ENCODE measurements at places on chromosomes 2 and 18.

GRCh38 chr2:1591461-1591770 lies 152.9 kb downstream of the PXDN start:
- DNase-seq = no peak

DNA sequence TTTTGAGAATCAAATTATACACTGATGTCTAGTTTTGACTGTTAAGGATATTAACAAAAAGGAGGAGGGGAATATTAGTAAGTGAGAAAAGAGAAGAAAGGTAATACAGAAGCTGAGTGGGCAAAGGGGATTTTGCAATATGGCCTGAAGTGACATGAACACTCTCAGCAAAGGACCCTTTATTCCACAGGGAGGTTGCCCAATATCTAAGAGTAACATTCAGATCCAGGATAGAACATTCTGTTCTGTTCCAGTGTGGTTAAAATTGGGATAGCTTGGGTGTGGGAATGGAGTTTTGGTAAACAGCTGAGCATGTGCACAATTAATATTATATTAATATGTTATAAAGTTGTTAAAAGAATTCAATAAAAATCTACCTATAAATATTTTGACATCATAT lies 120.1 kb downstream of the ZNF385B start:
- DNase-seq = no peak

DNA sequence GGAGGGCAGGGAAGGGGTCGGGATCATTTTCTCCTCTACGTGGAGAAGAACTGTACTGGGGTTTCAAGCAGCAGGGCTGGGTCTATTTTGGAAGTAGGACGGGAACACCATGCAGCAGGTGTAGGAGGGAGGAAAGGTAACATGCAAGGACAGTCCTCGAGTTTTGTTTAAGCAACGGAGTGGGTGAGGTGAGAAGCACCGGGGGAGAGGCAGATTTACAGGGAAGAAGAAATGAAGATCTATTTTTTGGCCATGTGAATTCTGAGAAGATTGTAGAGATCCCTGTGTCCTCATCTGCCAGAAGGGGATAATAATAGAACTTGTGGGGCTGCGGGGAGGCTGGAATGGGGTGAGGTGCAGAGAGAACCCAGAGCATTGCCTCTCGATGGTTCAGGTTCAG lies 85.6 kb downstream of the INPP5D start:
- DNase-seq = no peak

- no peak for DNase-seq
These were observed 62.9 kb upstream of the MSH6 start for GRCh38 chr2:47720036-47720435.

GRCh38 chr18:44696892-44697291 lies 16.2 kb downstream of the SETBP1 start:
- DNase-seq = no peak

GRCh38 chr2:136091899-136092298 lies 26.1 kb downstream of the CXCR4 start:
- no peak for DNase-seq

- no peak for DNase-seq
These were observed 217.1 kb downstream of the SETBP1 start for GRCh38 chr18:44897816-44898215.
